NCI-H187 treated with DMSO at 0.1 percent for 48 hours (cell line): ENCODE measurements at places on chromosomes 1 and 21.

- no peak for DNase-seq
Observed at GRCh38 chr1:67754526-67754920, 69.5 kb downstream of the GADD45A start.

DNA sequence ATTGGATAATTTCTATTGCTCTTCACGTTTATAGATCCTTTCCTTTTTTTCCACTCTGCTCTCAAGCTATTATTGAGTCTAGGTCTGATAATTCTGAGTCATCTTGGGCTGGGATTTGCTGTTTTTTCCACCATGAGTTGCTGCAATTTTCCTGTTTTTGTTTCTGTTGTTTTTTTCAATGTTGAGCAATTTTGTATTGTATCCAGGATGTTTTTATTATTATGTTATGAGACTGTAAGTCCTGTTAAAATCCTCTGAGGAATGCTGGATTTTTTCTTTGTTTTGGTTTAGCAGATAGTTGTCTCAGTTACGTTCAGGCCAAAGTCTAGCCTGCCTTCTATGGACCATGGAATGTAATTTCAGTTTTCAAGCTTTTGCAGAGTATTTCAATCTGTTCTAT, 13.0 kb upstream of the SLC35A3 start:
- DNase-seq = no peak

DNA sequence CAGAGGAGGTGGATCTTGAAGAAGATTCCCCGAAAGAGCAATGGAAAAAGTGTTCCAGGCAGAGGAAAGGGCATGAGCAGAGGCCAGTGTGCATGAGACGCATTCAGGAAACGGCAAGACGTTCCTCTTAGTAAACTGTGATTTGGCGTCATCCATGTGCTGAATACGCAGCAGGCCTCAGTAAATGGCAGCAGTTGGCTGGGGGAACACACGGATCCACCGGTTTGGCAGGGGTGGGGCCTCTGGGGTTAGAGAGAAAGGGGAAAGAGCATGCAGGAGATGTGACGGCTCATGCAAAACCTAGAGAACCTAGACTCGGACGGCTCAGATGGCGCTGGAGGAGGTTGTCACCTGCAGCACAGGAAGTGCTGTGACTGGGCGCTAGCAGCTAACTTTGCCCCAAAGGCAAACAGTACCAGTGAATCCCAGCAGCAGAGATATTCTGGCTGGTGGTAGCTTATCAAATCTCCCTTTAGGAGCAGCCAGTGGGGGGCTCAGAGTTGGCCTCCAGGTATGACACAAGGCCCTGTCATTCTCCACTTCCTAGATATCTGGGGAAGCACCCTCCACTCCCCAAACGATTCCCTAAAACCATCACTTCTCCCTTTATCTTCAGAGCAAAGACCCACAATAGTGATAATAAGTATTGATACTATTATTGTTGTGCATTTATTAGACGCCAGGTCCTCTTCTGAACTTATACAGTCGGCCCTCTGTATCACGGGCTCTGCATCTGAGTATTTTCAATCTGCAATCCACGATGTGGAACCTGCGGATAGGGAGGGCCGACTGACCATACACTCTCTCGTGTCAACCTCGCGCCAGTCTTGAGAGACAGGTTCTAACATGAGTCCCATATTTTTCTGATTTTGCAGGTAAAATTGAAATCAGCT, 7.6 kb downstream of the LAPTM5 start:
- no peak for DNase-seq

- no peak for DNase-seq
Observed at GRCh38 chr1:26349188-26349876, 4.6 kb downstream of the CRYBG2 start.

DNA sequence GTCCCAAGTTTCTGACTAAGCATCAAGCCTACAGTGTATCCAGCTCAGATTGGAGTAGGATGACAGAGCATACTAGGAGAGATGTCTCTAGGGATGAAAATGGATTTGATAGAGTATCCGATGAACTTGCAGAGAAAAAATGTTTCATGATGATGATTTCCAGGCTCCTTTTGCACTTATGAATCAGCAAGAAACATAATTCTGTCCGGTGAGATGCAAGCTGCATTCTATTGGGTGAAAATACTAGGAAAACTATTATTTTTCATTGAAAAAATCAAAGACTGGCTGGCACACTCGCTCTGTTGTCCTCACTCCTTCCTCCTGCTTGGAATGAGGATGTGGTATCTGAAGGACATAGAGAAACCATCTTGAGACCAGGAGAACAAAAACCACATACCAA, 35.4 kb upstream of the RAB3GAP2 start:
- DNase-seq = no peak

GRCh38 chr1:51636764-51637522, 20.1 kb downstream of the OSBPL9 start:
- DNase-seq = no peak
